Left lung (tissue), 14 donors: ENCODE measurements at places on chromosomes 2 and 18. TPM values are rescaled to one million over a fixed set of nuclear protein-coding genes. Genes with fewer than 3 reads are reported as not detected.

The FOXI3 gene
- polyA plus RNA-seq = 0.08 TPM

DNA sequence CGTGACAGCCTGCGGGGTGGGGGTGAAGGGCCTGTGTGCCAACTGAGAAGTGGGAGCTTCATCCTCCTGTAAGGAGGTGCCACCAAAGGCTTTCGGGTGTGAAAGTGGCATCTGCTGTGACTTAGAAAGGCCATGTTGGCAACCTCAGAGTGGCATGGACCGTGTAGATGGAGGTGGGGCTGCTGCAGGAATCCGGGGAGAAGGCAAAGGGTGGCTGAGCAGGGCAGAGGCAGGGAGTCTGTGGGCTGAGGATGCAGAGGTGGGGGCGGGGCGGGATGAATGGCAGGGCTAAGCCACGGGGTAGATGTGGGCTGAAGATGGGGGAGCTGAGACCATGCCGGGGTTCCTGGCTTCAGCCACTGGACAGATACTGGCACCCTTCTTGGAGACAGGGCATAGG, 28.2 kb downstream of the TOGARAM2 start:
- no peak for DNase-seq

DNA sequence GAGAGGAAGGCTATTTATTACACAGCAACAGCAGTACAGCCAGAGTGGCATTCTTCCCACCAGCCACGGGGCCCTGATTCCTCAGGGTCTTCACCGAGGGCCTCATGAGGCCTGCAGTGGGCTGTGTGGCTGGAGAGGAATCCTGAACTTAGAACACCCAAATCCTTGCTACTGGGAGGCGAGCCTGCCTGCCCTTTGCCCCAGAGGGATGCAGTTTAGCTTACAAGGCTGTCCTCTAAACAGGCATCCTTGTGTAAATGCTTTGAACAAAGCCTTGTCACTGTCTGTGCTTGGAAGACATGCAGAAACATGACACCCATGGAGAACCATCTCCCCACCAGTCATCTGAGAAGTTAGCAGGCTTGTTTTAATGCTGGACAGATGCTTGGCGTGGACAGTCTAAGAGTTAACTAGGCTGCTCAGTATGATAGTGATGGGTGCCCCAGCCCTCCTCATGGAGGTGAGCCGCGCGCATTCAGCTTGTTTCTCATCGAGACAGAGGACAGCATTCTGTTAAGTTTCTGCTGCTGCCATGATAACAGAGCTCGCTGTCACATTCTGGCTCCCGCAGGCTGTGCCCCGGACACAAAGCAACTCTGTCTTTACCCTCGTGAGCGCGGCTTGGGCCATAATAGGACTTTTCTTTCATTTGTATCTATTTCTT, 42.9 kb downstream of the ADI1 start:
- no peak for DNase-seq

DNA sequence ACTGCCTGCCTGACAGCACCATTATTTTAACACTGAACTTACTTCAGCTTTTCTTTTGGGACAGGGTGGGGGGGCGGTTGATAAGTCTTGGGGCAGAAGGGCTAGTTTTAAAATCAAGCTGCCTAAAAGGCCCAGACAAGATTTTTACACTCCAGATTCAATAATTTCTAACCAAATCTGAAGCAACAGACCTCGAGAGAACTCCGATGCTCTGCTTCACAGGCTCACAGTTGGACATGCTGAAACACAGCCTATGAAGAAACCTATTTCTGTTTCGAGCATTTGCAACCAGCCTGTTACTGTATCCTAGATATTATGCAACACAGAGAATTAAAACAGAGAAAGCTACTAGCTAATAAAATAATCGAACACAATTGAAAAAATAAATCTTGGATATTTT, 1.3 kb upstream of the MYT1L start:
- no peak for DNase-seq

GRCh38 chr2:70044290-70045040, 42.8 kb upstream of the PCBP1 start:
- no peak for DNase-seq
